ENCODE measurements at places on chromosomes 12 and 14.

DNA sequence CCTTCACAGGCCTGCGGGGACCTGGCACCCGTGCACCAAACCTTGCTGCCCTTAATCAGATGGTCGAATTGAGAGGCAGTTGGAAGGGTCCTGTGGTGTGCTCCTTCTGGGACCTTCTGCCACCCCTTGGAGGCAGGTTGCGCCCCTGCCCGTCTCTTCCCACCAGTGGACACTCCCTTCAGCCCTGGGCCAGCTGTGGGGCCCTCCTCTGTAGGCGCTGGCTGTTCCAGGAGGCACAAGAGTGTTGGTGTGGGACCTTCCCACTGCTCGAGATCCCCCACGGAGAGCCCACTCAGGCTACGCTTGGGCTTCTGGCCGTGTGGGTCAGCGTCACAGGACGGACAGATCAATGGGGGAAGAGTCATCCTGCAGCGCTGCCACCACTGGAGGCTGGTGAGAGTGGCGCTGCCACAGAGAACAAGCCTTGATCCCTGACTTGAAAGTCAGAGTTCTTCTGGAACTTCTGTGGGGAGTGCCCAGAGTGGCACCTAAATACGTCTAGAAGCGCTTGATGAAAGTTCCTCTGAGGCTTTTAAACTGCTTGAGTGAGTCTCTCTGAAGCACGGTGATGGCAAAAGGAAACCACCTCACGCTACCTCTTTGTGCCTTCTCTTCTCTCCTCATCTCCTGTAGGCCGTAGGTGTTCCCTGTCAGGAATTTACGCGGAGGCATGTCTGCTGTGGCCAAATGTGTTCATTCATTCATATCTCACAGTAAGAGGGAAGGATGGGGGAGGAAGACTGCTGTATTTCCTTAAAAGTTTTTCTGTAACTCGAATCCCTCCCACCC lies 48.3 kb downstream of the TRAF3 start:
- no peak for DNase-seq

GRCh38 chr14:77832297-77832696 lies 32.4 kb downstream of the ADCK1 start:
- DNase-seq: no peak

DNA sequence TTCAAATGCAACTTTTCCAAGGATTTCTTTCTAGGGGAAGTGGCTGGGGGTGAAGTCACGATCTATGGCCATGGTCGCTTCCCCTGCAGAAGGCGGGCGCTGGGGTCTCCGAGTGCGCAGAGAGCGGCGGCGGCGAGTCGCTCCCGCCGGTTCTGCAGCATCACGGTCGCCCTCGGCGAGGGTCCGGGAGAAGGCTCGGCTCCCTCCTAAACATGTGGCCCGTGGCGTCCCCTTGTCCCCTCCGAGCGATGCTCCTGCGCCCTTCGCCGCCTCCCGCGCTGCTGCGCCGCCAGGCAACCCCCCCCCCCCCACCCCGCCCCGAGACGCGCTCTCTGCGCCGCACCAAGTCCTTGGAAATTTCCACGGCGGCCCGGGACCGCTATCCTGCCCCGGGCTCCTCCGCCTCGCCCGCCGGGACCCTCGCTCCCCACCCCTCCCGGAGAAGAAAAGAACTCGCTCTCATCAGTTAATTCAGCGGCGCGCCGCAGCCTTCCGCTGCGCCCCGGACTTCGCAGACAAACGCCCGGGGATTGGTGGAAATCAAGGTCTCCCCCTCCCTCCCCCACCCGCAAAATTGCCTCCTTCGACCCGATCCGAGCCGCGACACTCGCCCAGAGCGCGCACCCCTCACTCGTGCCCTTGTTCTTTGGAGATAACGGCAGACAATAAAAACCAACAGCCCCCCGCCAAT lies at the start of gene ST8SIA1:
ST8SIA1 (minus strand) TSS at position 298 of the 691 bp plus-strand sequence. CDS start 475 bp downstream, outside the sequence.
- DNase-seq: peak; percentile 65

GRCh38 chr14:66224492-66225178 lies 261.5 kb upstream of the CCDC196 start:
- DNase-seq: no peak

- DNase-seq: no peak
These were observed 218.8 kb upstream of the TMPO start for GRCh38 chr12:98296462-98297079.

DNA sequence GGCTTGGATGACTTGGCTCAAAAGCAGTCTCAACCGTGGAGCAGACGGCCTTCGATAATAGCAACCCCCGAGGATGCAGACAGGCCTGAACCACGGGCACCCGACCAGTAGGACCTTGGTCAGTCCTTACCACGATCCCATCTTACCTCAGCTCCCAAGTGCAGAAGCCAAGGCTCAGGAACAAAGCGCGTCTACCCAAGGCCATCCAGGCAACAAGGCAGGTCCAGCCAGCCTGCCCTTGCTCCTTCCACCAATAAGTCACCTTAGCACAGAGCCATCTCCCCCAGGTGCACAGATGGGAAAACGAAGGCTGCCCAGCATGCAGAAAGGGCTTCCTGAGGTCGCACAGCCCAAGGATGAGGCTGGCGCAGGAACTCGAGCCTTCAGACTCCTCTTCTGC lies 77.3 kb downstream of the BCL11B start:
- DNase-seq: no peak

Measured in activated T-cell treated with anti-CD3 and anti-CD28 coated beads, Interleukin-2, amount 50 U/mL, for 1 hour (primary cell).